ENCODE measurements at places on chromosomes 2 and 18.

- no peak for DNase-seq
Observed at GRCh38 chr2:138215958-138216357, 251.7 kb downstream of the HNMT start.

- DNase-seq = no peak
Observed at GRCh38 chr2:235048549-235048948, 96.7 kb downstream of the SH3BP4 start.

DNA sequence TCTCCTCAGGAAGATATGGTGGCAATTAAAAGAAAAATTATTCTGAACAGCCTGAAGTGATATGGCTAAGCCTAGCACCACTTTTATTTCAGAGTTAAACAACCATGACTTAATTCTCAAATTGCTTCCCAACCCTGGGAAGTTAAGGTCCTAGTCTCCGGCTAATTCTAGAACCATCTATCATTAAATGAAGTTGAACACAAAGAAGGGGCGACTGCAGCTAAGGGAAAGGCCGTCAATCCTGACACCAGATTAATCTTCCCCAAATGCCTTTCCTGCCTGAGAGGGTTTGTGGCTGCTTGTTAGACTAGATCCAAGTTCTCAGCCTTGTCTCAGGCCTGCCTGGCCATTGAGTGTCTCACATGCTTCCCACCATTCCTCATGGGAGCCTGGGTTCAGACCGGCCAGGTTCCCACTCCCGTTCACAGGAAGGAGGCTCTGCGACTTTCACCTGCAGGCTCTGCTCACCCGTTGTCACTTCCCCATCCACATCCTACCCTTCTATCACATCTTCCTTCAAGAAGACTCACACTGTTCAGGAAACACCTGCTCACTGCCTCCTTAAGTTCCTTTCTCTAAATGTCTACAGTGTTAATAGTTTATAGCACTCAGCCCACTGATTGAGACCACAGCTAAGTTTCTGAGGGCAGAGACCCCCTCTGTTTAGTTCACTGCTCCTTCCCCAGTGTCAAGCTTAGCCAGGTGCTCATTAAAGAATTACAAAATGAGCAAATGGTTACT lies 282.9 kb upstream of the REV1 start:
- no peak for DNase-seq

DNA sequence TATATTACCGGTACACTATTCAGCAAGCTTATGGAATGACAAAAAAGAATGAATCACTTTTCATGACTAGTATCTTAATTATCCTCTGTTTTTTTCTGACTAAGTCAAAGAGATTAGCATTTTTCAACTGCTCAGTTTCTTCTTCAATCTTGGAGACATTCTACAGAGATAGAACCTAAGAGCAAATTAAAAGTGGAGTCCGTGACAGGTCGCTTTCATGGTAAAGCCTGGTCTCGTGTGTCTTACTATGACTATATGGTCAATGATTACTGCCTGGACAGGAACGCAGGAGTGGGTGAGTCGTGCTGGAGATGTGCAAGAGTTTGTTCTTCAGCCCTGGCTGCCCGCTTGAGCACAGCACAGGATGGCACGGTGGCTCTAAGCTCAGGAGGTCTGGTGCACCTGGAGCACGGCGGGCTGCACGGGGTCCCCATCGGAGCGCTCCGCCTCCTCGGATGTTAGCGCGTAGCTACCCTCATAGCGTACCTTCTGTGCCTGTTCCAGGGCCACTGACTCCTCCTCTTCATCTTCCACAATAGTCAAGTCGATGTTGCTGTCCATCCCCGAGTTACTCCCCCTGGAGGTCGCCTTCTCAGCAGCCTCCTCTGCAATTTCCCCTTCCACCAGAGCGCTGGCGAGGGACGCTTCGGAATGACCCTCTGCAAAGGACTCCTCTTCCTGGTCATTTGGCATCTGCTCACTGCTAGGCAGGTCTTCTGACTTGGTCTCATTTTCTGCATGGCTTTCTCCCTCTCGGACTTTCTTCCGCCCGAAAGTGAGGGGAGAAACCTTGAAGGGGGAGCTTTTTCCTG lies 11.1 kb downstream of the CAVIN2 start:
- no peak for DNase-seq

GRCh38 chr2:73979686-73980085 lies 5.0 kb upstream of the TET3 start:
- DNase-seq = no peak

- DNase-seq = no peak
Observed at GRCh38 chr2:120550282-120550681, 185.4 kb upstream of the GLI2 start.

DNA sequence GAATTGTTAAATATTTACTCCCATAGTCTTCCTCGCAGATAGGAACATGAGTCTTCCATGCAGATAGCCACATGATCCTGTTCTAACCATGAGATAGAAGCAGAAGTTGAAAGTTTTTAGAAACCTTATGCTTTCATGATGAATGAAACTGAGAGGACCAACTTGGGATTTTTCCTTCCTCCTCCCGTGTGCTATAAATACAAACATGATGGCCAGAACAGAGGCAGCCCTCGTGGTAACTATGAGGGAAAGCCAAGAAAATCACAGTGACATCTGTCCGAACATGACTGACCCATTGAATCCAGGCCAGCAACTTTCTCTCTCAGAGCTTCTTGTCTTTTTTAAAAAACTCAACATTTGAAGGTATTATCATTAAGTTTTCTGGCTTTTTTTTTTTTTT lies 78.5 kb downstream of the ACAA2 start:
- DNase-seq = no peak

- no peak for DNase-seq
Observed at GRCh38 chr2:608297-608696, 68.9 kb downstream of the TMEM18 start.

- no peak for DNase-seq
Observed at GRCh38 chr18:46793565-46793964, 36.7 kb upstream of the ST8SIA5 start.

DNA sequence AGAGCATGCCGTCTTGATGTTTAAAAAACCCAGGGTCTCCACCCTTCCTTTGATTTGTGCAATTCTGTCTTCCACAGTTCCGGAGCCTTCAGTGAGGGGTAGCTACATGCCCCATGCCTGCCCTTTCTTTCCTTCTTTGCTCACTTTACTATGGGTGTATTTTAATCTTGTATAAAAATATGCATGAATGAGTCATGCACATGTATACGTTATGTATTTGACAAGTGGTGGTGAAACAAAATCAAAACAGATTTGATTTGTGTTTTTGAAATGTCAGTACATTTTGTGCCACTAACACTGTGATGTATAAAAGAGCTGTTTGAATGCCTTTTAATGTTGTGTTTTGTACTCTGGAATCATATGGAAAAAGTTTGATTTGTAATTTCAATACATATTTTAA lies 126.5 kb downstream of the RNF144A start:
- DNase-seq = no peak

GRCh38 chr2:112910219-112910618 lies 746 bp upstream of the IL37 start:
- DNase-seq = no peak

- DNase-seq = no peak
Observed at GRCh38 chr2:141994066-141994465, 136.8 kb downstream of the LRP1B start.

DNA sequence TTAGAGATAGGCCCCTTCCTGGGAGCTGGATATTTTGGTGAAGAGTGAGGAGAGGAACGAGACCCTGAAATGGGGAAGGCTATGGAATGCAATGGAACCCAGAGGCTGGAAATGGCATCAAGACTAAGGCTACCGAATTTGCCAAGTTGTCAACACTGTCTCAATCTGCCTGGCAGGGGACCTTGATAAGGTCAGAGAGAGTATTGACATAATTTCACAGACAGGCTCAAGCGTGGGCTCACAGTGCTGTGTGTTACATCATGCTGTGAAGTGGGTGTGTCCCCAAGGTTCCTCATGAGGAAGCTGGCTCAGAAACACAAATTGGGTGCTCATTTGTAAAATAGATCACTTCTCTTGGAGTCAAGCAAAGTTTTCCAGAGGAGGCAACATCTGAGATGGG lies 51.8 kb upstream of the CYRIA start:
- DNase-seq = no peak

DNA sequence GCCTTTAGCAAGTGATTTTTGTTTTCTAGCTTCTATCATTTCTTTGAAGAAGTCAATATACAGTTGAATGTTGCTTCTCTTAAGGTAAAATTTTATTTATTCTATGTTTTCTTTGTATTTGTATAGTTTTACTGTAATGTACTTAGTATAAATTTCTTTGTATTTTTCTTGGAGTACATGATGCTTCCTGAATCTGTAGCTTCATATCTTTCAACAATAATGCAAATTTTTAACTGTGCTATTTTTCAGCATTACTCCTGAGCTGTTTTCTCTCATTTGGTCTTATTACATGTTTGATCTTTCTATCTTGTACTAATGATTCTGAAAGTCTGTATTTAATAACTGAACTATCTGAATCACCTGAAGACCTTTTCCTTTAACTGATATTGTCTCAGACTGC lies 253.9 kb upstream of the NXPH2 start:
- DNase-seq = no peak

- no peak for DNase-seq
Observed at GRCh38 chr2:6471419-6471818, 394.3 kb downstream of the CMPK2 start.

DNA sequence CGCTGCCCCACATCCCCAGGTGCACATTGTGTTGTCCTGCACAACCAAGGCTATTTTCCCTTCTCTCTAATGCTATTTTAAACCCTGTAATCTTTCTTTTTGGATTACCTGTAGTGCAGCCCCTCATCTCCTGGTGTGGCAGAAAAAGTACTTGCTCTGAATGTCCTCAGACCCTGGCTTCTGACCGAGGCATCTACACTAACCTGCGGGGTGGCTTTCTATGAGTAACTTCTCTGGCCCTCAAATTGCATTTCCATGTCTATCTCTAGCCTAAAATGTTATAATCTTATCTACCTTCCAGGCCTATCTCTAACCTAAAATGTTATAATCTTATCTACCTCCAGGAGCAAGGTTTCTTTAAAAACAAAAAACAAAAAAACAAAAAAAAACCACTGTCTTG lies 18.2 kb upstream of the SP5 start:
- DNase-seq = no peak

DNA sequence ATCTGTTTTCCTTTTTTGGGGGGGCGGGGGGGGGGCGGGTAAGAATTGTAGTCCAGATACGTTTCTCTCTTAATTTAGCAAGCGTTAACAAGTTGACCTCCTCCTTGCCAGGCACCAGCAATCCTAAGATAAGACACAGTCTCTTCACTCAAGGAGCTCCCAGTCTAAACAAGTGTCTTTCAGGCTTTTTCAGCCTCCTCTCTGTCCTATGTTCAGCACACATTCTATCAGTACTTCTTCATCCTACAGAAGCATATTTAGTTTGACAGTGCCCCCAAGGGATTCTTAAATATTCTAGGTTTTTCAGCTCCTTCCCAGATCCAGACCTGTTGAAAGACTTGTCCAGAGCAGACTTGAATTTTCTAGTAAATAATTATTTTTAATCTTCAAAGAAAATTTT lies 2.7 kb downstream of the PPP1CB start:
- no peak for DNase-seq

- no peak for DNase-seq
Observed at GRCh38 chr2:59008950-59009349, 767.8 kb upstream of the FANCL start.

DNA sequence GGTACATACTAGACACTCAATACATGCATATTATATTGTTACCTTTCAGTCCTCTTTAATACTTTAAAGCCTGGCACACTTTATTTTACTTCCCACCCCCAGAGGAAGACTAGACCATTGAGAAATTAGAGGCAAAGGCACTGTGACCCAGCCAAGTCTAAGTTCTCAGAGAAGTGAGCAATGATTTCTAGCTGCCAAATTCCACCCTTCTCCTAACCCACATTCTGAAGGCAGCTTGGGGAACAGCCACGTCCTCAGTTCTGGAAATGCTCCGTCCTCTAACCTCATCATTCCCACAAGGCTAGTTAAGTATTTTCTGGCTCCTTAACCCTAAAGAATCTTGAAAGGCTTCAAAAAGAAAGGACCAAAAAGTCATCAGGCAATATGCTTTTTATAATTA lies 86.6 kb downstream of the COL5A2 start:
- no peak for DNase-seq

DNA sequence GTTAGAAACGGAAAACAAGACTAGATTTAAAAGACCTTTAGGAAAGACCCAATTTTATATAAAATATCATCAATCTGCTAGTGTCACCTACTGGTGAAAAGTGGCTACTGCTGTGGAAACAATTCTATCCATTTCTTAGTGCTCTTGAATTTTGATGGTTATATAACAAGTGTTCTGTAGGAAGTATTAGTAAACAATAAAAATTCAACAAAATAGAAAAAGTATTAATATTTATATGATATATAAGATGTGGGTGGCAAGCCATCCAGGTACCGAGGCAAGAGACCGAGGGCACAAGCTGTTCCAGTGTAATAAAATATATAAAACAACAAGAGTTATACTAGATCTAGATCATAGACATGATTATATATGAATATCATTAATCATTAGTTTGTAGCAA lies 6.2 kb upstream of the TMEM87B start:
- DNase-seq = no peak

DNA sequence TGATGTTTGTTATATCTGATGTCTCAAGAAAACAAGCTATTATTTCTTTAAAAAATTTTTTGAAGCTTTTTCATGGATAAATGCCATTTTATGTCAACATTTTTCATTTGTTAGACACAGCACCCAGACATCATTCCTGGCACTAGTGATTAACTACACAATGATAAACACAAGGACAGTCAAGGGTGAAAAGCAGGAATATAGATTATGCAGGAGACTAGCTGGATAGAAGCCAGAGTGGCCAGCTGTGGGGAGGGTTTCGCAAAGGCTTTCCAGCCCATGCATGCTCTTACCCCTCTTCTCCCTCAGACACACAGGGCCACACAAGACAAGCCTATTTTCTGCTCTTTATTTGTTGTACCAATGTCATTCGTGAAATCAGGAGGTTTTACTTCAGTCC lies 127.1 kb upstream of the TTC39C start:
- DNase-seq = no peak

- DNase-seq = no peak
Observed at GRCh38 chr2:169105476-169105875, 36.1 kb downstream of the DHRS9 start.

All from stimulated activated CD8-positive, alpha-beta memory T cell treated with anti-CD3 and anti-CD28 coated beads, Interleukin-7, amount 100 ng/mL, for 1 hour (primary cell).